ENCODE measurements at places on chromosomes 6 and 20.

DNA sequence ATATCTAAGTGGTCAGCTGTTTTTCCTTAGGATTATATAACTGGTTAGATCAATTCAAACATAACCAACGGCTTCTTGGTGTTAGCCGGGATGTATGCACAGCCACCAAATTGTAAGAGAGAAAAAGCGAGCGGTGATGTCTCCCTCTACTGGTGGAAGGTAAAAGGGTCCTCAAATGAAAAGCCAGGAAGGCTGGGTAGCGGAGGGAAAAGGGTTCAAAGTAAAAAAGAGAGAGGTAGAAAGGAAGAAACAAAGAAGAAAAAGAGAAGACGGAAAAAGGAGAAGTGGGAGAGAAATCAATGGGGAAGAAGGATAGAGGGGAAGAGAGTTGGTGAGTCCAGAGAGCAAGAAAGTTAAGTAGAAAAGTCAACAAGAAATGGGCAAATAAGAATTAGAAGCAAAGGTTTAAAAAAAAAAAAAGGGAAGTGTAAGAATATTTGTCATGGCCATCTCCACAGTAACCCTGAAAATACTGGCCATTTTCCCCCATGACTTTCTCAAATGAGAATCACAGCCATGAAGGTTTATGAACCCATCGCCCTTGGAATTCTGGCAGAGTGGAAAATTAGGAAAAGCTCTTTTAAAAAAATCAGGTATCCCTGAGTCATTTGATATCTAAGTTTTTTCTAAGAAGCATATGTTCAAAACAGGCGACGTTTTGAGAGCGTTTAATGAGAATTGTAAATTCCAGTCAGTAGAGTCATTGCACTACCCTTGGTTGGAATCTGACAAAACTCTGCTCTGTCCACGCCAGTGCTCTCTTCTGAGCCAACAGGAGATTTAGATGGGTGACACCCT lies 155.6 kb upstream of the SNX9 start:
- DNase-seq = peak; percentile 74

DNA sequence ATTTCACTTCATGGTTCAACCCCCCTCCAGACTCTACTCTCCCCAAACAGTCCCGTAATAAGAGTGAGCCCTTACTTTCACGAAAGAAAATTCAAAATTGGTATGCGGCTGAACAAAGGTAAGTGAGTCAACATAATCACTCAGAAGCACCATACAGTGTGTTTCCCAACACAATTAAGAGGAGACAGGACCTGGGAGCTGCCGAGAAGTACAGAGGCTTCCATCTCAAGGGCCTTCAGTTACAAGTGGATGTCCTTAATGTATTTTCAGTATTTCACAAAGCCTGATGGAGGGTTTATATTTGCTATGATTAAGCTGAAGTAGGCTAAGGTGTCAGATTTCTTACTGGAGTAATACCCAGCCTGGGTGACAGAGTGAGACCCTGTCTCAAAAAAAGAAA lies 51.1 kb downstream of the MYO6 start:
- no peak for DNase-seq

DNA sequence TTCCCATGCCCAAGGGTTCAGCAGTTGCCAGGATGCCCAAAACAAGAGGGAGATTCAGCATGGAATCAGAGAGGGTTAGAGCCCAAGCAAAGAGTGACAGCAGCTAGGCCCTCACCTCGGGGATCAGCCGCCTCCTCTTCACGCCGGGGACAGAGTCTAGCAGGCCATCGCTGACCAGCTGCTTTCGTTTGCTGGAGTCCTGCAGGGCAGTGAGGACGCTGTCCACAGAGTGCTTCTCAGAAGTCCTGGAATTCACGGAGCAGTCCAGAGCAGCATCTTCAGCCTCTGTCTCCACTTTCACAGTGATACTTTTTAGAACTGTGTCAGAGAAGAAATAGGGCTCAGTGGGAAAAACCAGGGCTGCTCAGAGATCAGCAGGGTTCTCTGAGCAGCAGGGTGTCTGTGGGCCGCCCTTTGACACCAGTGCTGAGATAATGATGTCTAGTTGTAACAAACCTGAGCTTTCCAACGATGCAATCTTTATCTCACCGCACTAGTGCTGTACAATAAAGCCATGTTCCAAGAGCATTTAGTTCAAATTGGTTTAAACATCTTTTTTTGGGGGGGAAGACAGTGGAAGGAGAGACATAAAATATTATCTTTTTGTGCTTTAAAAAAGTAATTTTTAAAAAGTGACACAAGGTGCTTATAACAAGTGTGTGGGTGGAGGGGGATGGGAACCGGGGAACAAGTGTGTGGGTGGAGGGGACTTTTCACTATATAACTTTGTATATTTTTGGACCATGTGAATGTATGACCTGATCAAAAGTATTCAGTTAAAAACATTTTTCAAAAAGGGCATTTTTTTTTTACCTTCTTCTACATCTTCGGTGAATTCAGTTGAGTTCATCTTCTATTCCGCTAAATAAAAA lies 16.6 kb downstream of the BEND3 start:
- no peak for DNase-seq

- peak; percentile 32 for DNase-seq
These were observed 10.7 kb downstream of the ZBTB24 start for GRCh38 chr6:109472132-109472995.

DNA sequence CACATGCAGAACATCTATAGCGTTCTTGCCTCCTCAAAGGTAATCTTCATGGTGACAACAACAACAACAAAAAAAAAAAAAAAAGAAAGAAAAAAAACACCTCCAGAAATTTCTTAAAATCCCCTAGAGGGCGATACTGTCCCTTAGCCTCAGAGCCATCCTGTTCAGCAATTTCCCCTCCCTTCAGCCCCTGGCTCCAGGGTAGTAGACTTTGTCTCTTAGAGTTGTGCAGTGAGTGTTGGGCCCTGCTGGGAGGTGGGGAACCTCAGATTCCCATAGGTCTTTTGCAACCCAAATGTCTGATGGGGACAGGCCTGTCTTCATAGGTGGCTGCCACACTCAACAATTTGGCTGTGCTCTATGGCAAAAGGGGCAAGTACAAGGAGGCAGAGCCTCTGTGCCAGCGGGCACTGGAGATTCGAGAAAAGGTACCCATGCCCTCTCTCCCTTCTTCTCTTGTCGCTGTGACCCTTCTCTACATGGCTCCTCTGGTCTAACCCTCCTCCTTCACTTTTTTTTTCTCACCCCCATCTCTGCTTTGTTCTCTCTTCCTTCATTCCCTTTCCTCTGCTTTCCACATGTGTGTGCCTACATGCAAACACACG lies 6.0 kb upstream of the PTK7 start:
- DNase-seq = peak; percentile 77

GRCh38 chr20:58586565-58587093 lies 64.5 kb upstream of the STX16 start:
- DNase-seq = no peak

DNA sequence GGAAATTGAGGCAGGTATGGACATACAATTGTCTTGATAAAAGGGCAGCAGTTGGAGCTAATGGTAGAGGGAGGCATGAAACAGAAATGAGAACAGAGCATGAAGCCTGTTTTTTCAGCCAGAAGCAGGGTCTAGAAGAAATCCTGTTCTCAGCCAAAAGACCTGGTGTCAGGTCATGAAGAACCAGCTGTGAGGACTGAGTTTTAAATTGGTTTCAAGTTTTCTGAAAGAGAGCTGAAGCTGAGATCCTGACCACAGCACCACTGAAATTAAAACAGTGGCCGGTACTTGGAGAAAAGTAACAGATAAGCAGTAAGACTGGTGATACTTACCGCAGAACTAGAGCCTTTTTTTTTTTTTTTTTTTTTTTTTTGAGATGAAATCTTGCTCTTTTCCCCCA lies 283.8 kb upstream of the BMP2 start:
- DNase-seq = no peak
